CD4-positive, alpha-beta T cell treated with Interleukin-12 subunit alpha and Interleukin-12 subunit beta, for 1 hour (primary cell): ENCODE measurements at places on chromosomes 5 and 9.
A peak's percentile ranks its signal among the peaks of the same experiment; 100 is the strongest.

DNA sequence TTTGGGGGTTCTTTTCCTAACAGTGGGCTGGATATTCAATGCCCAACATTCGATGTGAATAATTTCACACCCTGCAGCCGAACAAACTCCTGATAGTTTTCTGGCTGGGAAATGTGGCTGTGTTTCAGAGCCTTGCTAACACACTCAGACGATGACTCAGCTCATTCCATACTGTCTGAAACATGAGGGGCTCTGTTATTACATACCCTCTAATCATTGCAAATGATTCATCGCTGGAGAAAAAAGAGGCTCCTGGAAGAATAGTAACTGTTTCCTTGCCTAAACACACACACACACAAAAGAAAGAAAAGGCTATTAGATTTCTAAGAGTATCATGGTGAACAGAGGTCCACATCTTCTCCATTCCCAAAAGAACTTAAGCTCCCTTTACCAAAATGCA, 75.8 kb downstream of the OXCT1 start:
- DNase-seq: no peak

DNA sequence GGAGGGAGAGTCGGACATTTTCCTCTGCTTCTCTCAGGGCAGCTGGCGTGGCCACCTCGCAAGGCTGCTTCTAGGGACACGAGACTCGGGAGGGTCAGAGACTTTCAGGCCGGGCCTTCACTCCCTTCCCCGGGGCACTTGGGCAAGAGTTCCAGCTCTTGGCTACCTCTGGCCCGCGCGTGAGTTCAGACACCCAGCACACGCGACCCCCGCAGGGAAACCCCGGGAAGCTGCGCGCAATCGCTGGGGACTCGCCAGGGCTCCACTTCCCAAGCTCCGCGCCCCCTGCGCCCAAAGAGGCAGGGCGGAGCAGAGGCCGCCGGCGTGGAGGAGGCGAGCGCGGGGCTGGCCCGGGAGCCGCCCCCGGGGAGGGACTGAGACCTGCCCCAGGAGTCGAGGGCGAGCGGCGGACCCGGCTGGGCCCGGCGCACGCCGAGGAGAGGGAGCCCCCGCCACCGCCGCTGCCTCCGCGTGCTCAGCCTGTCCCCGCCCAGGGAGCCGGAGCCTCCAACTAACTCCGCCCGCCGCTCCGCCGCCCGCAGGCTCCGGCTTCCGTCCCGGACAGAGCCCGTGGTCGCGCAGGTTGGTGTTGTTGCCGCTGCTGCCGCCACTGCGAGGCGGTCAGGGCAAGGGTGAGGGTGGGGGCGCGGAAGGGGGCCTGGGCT, at the start of gene PAM:
Gene PAM, plus strand, starts transcription at position 539 of the 665 bp plus-strand sequence. CDS start 110,891 bp downstream, outside the sequence.
- peak; percentile 77 for DNase-seq

GRCh38 chr5:73496984-73497457, 1.2 kb upstream of the BTF3 start:
- DNase-seq: no peak

GRCh38 chr5:372556-372995, 51.1 kb downstream of the AHRR start:
- DNase-seq: no peak

DNA sequence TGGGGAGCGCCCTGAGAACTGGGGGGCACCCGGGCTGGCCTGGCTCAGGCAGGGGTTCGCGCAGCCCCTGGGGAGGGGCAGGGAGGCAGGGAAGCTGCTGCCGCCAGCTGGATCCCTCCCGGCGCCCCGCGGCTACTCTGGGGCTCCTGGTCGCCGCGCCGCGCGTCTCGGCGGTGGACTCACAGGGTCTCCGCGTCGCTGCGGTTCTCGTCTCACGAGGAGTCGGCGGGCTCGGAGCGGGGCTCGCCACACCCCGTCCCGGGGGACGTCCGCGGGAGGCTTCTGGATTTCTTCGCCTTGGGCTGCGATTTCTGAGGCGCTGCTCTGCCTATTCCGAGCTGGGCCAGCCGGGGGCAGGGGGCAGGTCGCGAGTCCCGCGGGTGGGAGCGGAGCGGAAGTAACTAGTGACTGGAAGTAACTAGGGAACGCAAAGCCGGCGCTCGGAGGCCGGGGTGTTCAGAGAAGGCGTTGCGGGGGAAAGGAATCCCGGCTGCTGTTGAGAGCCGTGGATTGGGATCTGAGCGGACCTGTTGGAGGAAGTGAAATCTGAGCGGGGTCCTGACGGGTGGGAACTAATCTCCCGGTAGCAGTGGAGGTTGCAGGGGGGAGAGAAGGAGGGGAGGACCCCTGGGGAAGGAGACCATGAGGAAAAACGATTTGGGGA, 511 bp downstream of the CYSTM1 start:
- DNase-seq: peak; percentile 63

- no peak for DNase-seq
These were observed 74.3 kb downstream of the AMBP start for GRCh38 chr9:114003758-114004157.

DNA sequence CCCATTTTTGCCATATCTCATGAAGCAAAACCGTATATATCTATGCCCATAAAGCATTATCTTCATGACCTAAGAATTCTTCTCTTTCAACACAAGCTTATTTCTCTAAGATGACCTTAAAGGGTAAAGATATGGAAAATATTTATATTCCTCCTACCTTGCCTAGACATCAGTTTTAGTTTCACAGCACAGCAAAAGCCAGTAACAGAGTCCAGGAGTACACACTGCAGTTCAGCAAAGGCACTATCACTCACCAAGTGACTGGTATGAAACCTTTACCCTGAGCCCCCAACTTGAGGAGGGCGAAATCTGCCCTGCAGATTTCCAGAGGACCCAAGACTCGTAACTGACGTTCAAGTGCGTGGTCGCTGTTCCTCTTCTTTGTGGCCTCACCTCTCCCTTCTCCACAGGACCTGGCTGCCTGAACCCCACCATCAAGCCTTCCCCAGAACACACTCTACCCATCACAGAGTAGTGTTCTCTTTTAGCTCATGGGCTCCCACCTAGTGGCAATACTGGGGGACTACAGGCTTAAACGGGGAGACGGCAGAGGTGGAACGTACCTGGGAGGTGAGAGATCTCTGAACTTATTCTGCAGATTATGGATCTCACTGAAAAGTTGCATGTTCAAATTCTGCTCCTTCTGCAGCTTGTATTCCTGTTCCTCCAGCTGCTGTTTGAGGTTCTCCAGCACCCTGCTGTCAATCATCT, 141.0 kb downstream of the CDK5RAP2 start:
- no peak for DNase-seq

- no peak for DNase-seq
These were observed 29.0 kb upstream of the SSBP2 start for GRCh38 chr5:81779916-81780266.

DNA sequence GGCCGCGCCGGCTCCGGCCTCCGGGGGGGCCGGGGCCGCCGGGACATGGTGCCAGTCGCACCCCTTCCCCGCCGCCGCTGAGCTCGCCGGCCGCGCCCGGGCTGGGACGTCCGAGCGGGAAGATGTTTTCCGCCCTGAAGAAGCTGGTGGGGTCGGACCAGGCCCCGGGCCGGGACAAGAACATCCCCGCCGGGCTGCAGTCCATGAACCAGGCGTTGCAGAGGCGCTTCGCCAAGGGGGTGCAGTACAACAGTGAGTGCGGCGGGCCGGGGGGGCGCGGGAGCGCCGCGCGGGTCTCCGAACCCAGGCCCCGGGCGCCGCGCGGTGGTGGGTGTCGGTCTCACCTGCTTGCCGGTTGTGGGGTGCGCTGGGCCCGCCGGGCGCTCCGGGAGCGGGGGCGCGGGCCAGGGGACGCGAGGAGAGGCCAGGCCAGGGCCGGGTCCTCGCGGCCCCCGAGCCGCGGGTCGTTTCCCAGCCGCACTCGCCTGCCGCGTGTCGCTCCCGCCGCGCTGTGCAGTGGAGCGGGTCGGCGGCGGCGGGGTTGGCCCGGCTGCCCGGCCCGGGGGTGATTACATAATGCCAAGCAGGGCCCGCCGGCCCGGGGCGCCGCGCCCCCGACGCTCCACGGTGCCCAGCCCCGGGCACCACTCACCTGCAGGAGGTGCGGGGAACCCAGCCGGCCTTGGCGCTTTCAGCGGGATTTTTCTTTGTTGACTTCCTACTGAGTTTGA, 492 bp downstream of the RABL6 start:
- peak; percentile 60 for DNase-seq

DNA sequence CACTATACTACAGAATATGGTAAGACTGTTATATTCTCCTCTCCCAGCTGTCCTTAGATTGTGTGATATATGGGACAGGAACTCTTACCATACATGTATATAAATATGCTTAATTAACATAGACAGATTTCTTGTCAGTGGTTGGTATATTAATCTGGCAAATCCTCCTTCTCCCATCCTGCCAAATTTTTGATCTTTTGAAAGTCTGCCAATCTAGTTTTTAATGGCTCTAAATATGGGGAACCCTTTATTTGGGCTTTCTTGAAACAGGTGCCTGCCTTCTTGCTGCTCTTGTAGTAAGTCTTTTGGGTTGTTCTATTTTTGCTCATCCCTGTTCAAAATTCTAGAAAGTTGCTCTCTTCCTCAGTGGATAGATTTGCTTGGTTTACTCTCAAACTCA, 63.5 kb downstream of the SPATA31D1 start:
- DNase-seq: no peak

GRCh38 chr9:15485836-15486666, 24.7 kb downstream of the PSIP1 start:
- DNase-seq: peak; percentile 42

- no peak for DNase-seq
These were observed 8.8 kb downstream of the LHFPL2 start for GRCh38 chr5:78639791-78640190.

- DNase-seq: no peak
These were observed 138.1 kb downstream of the TSSK1B start for GRCh38 chr5:113296676-113297075.
